ENCODE measurements at places on chromosomes 7 and 10. TPM values are rescaled to one million over a fixed set of nuclear protein-coding genes. Genes with fewer than 3 reads are reported as not detected.

Gene VWA2
- not detected for total RNA-seq

Gene CRPPA
- 1.1 TPM for total RNA-seq

Gene JCAD
- total RNA-seq, result 0.31 TPM

Gene IKZF1
- 324 TPM for total RNA-seq

Gene PCGF5
- 51.7 TPM for total RNA-seq

Gene FRMPD2
- total RNA-seq, result not detected

Gene TMEM213
- not detected for total RNA-seq

Gene C10orf67
- total RNA-seq, result 0.18 TPM

Gene GSAP
- 1.6 TPM for total RNA-seq

Gene GIMAP7
- 46.9 TPM for total RNA-seq

Gene TBXAS1
- total RNA-seq, result 3.1 TPM

Gene CALCR
- not detected for total RNA-seq

Gene GTPBP10
- total RNA-seq, result 32.6 TPM

Gene GIMAP1
- total RNA-seq, result 4.9 TPM

Gene IL2RA
- 1,254 TPM for total RNA-seq

Gene OR2A1
- total RNA-seq, result not detected

Gene CTAGE4
- total RNA-seq, result 0.75 TPM

Gene SFRP4
- not detected for total RNA-seq

Gene ZNF365
- total RNA-seq, result not detected

Gene INMT
- not detected for total RNA-seq

Gene PON1
- not detected for total RNA-seq

Gene NUTM2E
- total RNA-seq, result not detected

Gene SLC26A5
- total RNA-seq, result not detected

Gene FOXI2
- not detected for total RNA-seq

Gene FANK1
- not detected for total RNA-seq

Gene HERC4
- 53.1 TPM for total RNA-seq

Gene HTR5A
- total RNA-seq, result not detected

Gene TRDMT1
- total RNA-seq, result 3.3 TPM

Gene AKR1C8
- 0.22 TPM for total RNA-seq

Gene CH25H
- total RNA-seq, result not detected

Gene VIPR2
- total RNA-seq, result 0.70 TPM

Gene CTNNA3
- not detected for total RNA-seq

Gene CCL24
- total RNA-seq, result not detected

Gene ZCWPW1
- 2.0 TPM for total RNA-seq

Gene C10orf90
- not detected for total RNA-seq

Gene SLC25A13
- total RNA-seq, result 18.5 TPM

Gene WNT8B
- 0.24 TPM for total RNA-seq

Gene SYT15B
- 0.15 TPM for total RNA-seq

Gene SLC18A2
- not detected for total RNA-seq

Gene ZNF107
- 12.6 TPM for total RNA-seq

Gene NKX2-3
- total RNA-seq, result not detected

Gene SLC13A1
- 0.05 TPM for total RNA-seq

Gene CYP2W1
- not detected for total RNA-seq

Gene NYAP1
- 0.37 TPM for total RNA-seq

Gene ACBD7
- 2.7 TPM for total RNA-seq

Gene SYCE1
- total RNA-seq, result 0.24 TPM
